ENCODE measurements at places on chromosomes 1 and 21.
A peak's percentile ranks its signal among the peaks of the same experiment; 100 is the strongest.

GRCh38 chr1:153869486-153869885, 53.3 kb downstream of the GATAD2B start:
- no peak for DNase-seq

DNA sequence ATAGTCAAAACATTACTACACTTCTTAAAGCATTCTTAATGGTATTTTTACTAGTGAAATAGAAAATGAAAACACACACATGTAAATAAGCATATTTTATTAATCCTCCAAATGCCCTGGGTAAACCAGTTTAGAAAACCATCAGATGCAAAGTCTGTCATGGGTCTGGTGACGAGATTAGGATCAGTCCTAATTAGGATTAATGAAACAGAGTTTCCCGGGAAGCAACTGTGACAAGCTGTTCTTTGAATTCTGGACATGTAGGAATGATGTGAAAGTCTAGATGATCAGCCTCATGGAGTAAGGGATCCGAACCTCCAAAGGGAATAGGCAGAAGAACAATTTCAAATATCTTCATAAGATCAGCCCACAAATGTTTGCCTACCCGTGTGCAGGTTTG, 250.2 kb downstream of the KIF26B start:
- no peak for DNase-seq

- no peak for DNase-seq
These were observed 89.4 kb upstream of the SPATA6 start for GRCh38 chr1:48561444-48561843.

DNA sequence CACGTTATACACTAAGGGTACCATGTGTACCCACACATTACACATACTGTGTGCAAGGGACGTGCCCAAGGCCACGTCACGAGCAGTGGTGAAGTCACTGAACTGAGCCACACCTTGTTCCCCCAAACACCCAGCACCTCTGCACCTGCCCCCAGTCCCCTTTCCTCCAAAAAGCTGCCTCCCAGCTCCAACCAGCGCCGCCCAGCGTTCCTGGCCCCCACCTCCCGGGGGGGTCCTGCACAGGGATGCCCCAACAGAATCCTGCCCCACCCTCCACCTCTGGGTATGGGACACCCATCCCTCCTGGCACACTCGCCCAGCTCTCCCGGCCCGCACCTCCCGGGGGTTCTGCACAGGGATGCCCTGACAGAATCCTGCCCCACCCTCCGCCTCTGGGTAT, 54.1 kb downstream of the CHD5 start:
- no peak for DNase-seq

DNA sequence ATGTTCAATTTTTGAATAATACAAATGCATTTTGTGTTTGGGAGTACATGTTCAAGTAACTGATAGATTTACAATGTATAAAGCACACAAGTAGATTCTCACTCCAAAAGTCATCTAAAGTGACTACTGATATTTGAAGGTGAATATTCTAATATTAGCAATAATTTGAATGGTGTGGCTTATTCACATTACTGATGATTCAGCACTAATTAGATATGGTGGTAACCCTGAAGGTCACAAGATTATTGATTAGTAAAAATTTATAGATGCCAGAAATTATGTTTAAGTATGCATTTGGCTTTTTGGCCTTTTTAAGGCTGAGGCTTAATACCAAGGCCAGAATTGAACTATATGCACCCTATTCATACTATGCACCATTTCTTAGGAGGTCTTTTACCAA, 52.4 kb upstream of the TENT5C start:
- DNase-seq, result no peak

GRCh38 chr1:71738910-71739309, 543.4 kb downstream of the NEGR1 start:
- DNase-seq, result no peak

GRCh38 chr1:66925558-66925910, 744 bp downstream of the MIER1 start:
- no peak for DNase-seq

- no peak for DNase-seq
These were observed 2.1 kb downstream of the SLAMF6 start for GRCh38 chr1:160520999-160521398.

GRCh38 chr1:206032380-206033140, 8.9 kb upstream of the CTSE start:
- no peak for DNase-seq

DNA sequence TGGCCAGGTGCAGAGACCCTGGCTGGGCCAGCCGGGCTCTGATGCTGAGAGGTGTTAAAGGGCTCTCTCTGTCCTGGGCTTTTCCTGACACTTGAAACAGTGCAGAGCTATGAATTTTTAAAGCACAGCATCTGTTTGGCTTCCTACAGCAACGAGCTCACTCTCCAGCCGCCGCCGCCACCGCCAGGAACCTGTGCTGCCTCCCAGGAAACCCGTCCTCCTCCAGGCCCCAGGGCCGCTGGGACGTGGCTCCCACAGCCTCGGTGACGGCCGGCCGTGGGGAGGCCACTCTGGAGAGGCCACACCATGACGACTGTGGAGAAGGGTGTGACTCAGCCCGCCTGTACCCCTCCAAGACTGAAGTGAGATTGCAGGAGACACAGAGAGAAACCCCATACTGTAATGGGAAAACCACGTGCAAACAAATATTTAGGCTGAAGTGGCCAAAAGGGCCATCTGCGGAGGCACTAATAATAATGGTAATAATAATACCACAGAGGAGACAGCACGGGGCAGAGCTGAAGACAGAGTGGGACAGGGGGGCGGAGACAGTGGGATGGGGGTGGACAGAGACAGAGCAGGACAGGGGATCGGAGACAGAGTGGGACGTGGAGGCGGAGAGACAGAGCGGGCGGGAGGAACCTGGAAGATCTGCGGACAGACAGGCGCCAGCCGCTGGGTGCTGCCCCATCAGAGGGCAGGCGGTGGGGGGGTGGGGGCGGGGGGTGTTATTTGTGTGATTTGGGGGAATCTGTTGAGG, 139.2 kb downstream of the CASZ1 start:
- no peak for DNase-seq

GRCh38 chr1:214506972-214507431, 44.4 kb downstream of the PTPN14 start:
- DNase-seq, result no peak

- no peak for DNase-seq
These were observed 17.9 kb downstream of the ETV3L start for GRCh38 chr1:157081707-157082106.

DNA sequence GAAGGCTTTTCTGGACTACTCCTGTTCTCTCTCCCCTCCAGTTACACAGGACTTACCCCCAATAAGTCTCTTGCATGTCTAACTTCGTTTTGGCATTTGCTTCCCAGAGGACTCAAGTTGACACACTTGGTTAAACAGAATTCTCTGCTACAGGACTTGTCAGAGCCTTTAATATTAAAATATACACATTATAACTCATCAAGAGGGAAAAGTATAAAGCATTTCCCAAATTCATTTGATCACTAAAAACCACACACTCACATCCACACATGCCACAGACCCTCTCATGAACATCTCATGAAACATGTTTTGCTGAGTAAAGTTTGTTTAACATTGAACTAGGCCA, 8.7 kb upstream of the CAPN2 start:
- no peak for DNase-seq

GRCh38 chr1:80540149-80540548, 1260.6 kb upstream of the ADGRL2 start:
- no peak for DNase-seq

DNA sequence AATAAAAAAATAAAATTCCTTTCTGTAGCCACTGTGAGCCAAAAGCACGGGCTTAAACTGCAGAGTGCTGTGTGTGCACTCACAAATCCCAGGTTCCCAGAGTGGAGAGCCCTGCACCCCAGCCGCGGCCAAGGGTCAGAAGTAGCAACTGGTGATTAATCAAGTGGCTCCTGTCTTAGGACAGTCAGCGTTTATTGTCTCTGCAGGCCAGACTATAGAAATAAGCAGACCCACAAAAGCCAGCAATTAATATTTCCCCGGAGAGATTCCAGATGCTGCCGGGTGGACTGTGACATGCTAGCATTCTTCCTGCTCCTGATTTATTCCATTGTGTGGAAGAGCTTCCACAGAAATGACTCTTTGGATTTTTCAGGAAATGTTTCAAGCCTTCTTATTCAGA, 412.2 kb downstream of the KIF26B start:
- peak; percentile 74 for DNase-seq

DNA sequence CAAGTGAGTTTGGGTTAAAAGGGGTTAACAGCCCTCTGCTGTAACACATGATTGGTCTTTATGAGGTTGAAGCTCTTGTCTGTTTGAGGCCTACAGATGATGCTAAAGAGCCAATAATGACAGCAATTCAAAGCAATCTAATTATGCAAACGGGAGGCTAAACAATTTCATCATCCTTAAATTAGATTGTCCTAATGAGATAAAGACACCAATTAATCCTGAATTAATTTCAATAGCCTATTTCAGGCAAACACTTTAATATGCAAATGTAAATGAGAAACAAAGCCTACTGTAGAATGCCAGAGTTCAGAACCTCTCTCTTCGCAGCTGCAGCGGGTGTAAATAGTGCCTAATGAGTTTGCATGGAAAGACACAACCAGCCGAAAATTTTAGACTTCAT, 504.7 kb upstream of the PBX1 start:
- DNase-seq, result no peak

- no peak for DNase-seq
These were observed 145.8 kb downstream of the KCNJ6 start for GRCh38 chr21:37770461-37770860.

DNA sequence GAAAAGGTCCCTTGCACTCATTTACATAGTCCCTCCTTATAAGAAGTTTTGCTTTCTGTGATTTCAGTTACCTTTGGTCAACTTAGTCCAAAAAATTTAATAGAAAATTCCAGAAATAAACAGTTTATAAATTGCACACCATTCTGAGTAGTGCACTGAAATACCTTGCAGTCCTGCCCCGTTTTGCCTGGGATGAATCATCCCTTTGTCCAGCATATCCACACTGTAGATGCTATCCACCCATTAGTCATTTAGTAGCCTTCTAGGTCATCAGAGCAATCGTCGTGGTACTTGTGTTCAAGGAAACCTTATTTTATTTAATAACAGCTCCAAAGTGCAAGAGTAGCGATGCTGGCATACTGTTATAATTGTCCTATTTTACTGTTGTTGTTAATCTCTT, 38.0 kb downstream of the SPRTN start:
- DNase-seq, result no peak

DNA sequence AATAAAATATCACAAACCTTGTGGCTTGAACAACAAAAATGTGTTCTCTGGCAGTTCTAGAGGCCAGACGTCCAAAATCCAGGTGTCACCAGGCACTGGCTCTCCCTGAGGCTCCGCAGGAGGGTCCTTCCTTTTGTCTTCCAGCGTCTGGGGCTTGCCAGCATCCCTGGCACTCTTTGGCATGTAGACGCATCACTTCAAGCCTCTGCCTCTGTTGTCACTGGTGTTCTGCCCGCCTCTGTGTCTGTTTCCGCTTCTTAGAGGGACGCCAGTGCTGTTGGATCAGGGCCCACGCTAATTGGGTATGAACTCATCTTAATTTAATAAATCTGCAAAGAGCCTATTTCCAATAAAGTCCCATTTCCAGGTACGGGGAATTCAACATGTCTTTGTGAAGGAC, 273.7 kb upstream of the C1orf174 start:
- no peak for DNase-seq

DNA sequence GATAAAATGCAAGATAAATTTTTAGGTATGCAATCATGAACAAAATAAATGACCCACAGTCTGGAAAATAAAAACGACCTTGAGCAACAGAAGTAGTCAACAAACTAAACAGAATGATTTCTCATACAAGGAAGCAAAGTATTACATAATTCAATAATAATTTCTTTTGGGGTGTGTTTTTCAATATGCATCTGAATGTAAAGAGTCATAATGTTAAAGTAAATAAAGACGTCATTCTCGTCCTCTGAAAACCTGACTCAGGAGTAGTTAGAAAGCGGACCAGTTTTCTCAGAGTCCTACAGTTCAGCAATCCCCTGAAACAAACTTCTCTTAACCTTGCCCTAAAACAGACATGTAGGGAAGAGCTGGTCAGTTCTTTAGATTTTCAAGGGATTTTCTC, 18.6 kb downstream of the CDC42BPA start:
- peak; percentile 11 for DNase-seq

GRCh38 chr1:227449741-227450441, 113.5 kb upstream of the ZNF678 start:
- no peak for DNase-seq

DNA sequence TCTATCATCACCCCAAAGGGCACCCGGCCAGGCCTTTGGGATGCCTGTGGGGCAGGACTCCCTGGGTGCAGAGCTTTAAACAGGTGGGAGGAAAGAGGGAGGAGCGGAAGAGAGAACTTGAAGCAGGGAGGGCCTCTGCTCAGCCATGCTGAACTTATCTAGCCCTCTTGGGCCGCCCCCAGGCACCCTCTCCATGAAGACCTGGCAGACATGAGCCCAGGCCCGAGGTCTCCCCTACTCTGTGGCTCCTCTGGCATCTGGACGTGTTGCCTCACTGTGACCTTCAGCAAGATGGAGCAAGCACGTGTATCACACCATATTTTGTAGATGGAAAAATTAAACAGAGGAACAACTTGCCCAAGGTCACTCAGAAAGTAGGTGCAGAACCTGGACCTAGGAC, 711.4 kb downstream of the MATN1 start:
- DNase-seq, result no peak

GRCh38 chr1:175839779-175840669, 96.6 kb upstream of the TNR start:
- no peak for DNase-seq

- no peak for DNase-seq
These were observed 33.3 kb downstream of the PLEKHO1 start for GRCh38 chr1:150183061-150183460.

GRCh38 chr1:33455539-33456501, 16.6 kb upstream of the ZSCAN20 start:
- peak; percentile 89 for DNase-seq

GRCh38 chr21:45863751-45864150, 117.8 kb upstream of the COL6A1 start:
- DNase-seq, result no peak

GRCh38 chr1:110786802-110787327, 86.1 kb upstream of the CD53 start:
- DNase-seq, result no peak

GRCh38 chr1:25023826-25024225, 93.8 kb upstream of the RUNX3 start:
- DNase-seq, result no peak

GRCh38 chr1:81437649-81438048, 363.1 kb upstream of the ADGRL2 start:
- no peak for DNase-seq

- peak; percentile 43 for DNase-seq
These were observed 79.5 kb upstream of the BACH1 start for GRCh38 chr21:29219165-29219770.

- no peak for DNase-seq
These were observed 7.7 kb upstream of the CADM3 start for GRCh38 chr1:159163614-159164228.

GRCh38 chr1:67773462-67773861, 59.8 kb downstream of the GNG12 start:
- DNase-seq, result no peak

Measured in AG10803 (cell line).